GM03348 (cell line): ENCODE measurements at places on chromosomes 12 and 14.

DNA sequence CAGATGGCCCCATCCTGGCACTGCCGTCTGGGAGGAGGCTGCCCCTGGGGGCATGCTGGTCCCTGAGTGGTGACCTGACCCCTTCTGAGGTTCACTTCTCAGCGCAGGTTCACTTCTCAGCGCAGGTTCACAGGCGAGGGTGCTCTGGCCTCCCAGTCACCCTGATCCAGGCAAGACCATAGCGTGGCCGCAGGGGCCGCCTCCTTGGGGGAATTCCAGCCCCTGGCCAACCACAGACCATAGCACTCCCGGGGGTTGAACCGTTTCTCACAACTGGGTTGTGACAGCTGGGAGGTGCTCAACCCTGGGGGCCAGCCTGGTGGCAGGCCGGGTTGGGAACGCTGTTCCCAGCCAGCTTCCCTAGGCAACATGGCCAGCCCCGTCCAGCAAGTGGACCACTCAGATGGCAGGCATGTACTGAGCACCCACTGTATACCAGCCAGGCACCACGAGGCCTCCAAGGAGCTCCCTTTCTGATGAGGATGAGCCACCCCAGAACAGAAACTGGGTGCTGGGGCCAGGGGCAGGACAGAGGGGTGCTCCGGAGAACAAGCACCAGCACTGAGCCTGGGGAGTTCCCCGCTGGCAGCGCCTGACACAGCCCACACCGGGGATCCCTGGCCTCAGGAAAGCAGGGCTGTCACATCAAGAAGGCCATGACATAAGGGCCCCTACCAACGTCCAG is 28.3 kb upstream of the ZFP36L1 start:
- no peak for DNase-seq

GRCh38 chr12:75478116-75478794 is 2.3 kb upstream of the GLIPR1 start:
- DNase-seq = peak; percentile 57

- DNase-seq = no peak
These were observed 2.5 kb upstream of the AMIGO2 start for GRCh38 chr12:47082283-47082682.

- no peak for DNase-seq
These were observed 42.4 kb downstream of the MDM2 start for GRCh38 chr12:68850390-68850789.

DNA sequence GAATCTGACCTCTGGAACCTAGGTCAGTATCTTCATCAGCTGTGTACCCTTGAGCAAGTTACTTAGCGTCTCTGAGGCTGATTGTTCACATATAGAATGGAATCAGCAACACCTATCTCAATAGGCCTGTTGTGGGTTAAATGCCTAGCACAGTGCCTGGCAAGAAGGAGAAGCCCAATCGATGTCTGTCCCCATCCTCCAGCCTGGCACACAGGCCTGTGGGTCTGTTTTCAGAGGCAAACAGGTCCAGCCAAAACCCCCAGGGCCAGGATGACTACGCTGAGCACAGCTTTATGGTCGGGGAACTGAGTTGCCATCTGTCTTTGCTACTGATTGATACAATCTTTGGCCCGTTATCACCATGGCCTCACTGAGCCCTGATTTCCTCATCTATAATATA is 89.2 kb downstream of the NUAK1 start:
- no peak for DNase-seq

- no peak for DNase-seq
These were observed 4.3 kb downstream of the CPNE6 start for GRCh38 chr14:24075485-24076301.

- no peak for DNase-seq
These were observed 897 bp upstream of the TBX3 start for GRCh38 chr12:114684870-114685273.

DNA sequence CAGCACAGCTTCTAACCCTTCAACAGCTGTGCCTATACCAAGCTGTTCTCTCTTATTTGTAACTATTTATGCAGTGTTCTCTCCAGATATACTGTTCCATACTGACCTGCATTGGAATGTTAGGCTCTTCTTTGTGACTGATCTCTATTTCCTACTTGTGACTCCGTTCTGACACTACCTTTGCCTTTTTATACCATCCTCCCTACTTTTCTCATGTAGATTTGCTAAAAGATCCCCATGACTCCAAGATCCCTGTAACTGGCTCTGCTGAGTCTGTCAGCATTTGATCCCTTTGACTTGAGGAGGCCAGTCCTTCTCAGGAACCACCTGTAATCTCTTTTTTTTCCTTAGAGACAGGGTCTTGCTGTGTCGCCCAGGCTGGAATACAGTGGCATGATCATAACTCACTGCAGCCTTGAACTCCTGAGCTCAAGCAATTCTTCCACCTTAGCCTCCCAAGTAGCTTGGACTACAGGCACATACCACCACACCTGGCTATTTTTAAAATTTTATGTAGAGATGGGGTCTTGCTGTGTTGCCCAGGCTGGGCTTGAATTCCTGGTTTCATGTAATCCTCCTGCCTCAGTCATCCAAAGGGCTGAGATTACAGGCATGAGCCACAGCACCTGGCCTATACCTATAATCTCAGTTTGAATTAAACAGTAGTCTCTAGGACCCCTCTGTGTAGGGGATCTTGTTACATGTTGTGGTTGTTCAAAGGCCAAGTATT is 368.3 kb downstream of the ZFP36L1 start:
- no peak for DNase-seq
